Thoracic aorta (tissue), 2 donors: ENCODE measurements at places on chromosomes 16 and 17. TPM values are rescaled to one million over a fixed set of nuclear protein-coding genes. Genes with fewer than 3 reads are reported as not detected.

DNA sequence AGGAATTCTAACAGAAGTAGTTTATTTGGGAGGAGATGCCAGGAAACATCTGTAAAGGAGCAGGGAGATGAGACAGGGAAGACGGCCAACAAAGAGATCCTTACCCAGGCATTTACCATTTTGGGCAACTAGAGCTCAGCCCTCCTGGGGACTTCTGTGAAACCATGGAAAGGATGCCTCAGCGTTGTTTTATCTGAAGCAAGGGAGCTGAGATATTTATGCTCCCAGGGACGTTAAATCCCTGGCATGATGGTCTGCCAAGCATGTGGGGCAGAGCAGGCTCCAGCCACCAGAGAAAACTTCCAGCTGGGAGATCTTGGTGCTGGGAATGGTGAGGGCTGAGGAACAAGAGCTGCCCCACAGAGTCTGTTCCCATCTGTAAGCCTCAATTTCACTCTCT lies 114.8 kb upstream of the FOXF1 start:
- no peak overlapping the region for H3K4me3 ChIP-seq
- no peak for DNase-seq
- no peaks in the 10 kb centered on the region for H3K4me1 ChIP-seq
- H3K27me3 ChIP-seq = no peaks in the 10 kb centered on the region
- no peak overlapping the region for H3K27ac ChIP-seq

- H3K4me3 ChIP-seq = no peak overlapping the region
- no peaks in the 10 kb centered on the region for H3K4me1 ChIP-seq
- no peak overlapping the region for H3K27ac ChIP-seq
- H3K36me3 ChIP-seq = no peaks in the 10 kb centered on the region
These were observed 21.9 kb upstream of the CDH5 start for GRCh38 chr16:66344533-66345145.

DNA sequence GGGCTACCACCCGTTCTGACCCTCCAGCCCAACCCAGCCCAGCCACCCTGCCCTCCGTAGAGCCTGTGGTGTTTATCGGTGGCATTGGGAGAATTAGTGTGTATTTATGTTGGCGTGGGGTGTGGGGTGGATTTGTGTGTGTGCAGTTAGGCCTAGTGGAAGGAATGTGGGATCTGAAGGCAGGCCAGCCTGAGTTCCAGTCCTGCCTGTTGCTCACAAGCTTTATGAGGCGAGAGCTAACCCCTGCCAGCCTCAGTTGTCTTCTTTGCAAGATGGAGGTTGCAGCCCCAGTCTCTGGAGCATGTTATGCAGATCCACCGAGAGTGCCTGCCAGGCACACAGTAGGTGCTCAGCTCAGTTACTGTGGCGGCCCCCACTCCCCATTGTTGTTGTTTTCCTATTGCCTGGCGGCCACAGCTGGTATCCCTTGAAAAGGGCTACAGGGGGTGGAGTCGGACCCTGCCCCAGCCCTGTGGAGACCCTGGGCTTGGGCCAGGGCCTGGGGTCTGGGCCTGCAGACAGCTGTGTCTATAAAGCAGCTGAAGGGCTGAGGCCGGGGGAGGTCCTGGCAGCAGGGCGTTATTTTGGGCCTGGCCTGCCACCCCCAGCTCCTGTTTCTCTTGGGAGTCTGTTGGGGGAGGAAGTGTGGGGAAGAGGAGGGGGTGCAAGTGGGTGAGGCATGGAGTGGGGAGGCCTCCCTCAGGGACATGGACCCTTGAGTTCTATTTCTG lies 5.1 kb downstream of the ERBB2 start:
- DNase-seq = peak; percentile 30
- H3K27me3 ChIP-seq = no peaks in the 10 kb centered on the region
- peaks cover 32% of the 10 kb centered on the region for H3K36me3 ChIP-seq
- peak overlapping the region; percentile 83 for H3K27ac ChIP-seq

DNA sequence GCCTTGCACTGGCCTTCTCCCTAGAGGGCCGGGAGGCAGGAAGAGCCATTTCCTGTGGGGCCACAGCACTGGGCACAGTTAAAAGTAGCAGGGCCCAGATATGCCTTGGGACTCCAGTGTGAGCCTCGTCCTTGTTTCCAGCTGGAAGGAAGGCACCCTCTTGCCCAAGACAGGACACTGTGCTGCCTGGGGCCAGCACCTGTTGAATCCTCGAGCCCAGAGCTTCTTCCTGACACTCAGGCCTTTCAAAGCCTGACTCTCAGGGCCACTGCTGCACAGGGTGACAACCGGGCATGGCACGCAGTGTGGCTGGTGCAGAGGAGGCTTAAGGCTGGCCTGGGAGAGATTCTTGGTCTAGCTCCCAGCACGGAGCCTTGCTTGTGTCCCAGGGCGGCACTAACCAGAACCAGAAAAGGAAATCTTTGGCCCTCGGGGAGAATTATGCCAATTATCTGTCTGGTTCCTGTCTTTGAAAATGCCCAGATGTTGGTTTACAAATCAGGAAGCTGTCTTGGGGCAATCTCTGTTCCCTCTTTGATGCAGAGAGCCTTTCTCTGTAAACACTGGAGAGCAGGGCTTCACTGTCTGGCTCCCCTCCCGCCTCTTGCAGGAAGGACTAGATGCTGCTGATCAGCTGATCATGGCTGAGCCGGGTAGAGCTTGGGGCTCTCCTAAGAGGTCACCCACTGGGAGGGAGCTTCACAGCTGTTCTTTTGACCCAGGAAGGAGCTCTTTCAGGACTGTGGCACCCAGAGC lies 11.1 kb downstream of the LDHD start:
- H3K36me3 ChIP-seq = no peaks in the 10 kb centered on the region
- H3K4me3 ChIP-seq = no peak overlapping the region
- no peaks in the 10 kb centered on the region for H3K27me3 ChIP-seq
- no peak for DNase-seq
- H3K4me1 ChIP-seq = peaks cover 19% of the 10 kb centered on the region

DNA sequence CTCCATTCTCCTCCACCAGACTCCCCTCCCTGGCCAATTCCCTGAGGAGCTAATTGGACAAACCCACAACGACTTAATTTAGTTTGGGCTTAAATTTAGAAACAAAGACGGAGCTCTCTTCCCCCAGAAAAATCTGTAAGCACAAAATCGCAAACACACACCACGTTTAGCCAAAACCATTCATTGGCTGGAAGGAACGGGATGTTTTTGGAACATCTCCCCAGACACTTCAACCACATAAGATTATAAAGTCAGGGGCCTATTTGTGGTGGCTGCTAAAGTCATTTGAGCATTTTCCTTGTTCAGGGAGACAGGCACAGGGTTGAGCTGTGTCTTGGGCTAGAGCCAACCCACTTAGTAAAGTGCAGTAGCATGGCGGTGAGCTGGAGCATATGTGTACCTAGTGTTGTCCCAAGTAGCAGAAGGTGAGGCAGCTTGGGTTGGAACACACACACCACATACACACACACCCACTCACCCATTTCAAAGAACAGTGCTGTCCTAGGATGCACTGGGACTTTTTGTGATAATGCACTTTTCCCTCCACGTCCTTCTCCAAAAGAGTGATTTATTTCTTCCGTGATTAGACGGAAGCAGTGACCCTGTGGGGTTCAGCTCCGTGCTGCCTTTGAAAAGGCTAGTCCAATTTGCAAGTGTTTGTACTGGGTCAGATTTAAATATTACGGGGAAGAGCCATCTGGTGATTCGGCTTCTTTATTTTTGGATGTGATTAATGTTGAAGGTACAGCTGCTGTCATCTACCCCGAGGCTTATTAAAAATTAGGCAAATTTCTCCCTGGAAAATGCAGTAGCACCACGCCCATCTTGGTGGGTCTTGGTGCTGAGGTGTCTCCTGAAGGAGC lies 32.2 kb downstream of the ELAC2 start:
- no peaks in the 10 kb centered on the region for H3K27me3 ChIP-seq
- no peak for DNase-seq
- peak overlapping the region; percentile 4 for H3K27ac ChIP-seq

DNA sequence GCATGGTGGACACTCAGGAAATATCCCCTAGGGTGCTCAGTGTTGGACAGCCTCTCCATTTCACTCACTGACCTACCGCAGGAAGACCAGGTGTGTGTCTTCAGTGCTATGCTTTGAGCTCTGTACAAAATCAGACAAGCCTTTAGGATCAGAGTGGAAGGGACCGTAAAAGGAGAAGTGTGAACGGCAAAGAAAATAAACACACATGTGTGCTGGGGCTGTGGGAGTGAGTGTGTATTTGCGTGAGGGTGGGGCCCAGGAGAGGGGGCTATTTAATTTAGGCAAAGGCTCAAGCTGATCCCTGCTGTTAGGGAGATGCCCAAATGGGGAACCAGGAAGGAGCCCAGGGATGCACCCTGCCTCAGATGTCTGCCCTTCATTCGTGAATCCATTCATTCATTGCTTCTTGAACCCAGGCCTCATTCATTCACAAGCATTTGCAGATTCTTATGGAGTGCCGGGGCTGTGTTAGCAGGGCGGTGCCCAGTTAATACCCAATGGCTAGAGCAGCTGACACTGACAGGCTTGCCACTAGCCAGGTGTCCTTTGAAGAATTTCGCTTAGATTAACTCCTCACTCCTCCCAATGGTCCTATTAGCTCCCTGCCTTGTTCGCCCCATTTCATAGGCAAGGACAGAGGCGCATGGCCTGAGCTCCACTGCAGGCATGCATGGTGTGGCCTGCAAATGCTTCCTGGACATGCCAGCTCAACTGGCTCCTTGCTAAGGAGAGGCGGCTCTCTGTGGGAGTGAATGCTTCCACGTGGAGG lies 296.7 kb upstream of the FOXF1 start:
- no peaks in the 10 kb centered on the region for H3K4me1 ChIP-seq
- H3K4me3 ChIP-seq = no peak overlapping the region
- no peak overlapping the region for H3K27ac ChIP-seq
- DNase-seq = no peak
- H3K36me3 ChIP-seq = no peaks in the 10 kb centered on the region
- H3K27me3 ChIP-seq = no peaks in the 10 kb centered on the region

- H3K36me3 ChIP-seq = no peaks in the 10 kb centered on the region
- no peak overlapping the region for H3K4me3 ChIP-seq
- no peaks in the 10 kb centered on the region for H3K27me3 ChIP-seq
- H3K4me1 ChIP-seq = no peaks in the 10 kb centered on the region
- DNase-seq = no peak
- no peak overlapping the region for H3K27ac ChIP-seq
These were observed 6.4 kb upstream of the CMTM3 start for GRCh38 chr16:66598111-66598510.

GRCh38 chr16:49781401-49781800 lies 74.5 kb downstream of the ZNF423 start:
- H3K4me1 ChIP-seq = no peaks in the 10 kb centered on the region
- H3K27ac ChIP-seq = no peak overlapping the region
- no peak for DNase-seq
- H3K27me3 ChIP-seq = no peaks in the 10 kb centered on the region
- H3K36me3 ChIP-seq = no peaks in the 10 kb centered on the region

- H3K27me3 ChIP-seq = no peaks in the 10 kb centered on the region
- no peaks in the 10 kb centered on the region for H3K4me1 ChIP-seq
- DNase-seq = no peak
- H3K4me3 ChIP-seq = no peak overlapping the region
- H3K36me3 ChIP-seq = no peaks in the 10 kb centered on the region
These were observed 41.5 kb upstream of the YPEL2 start for GRCh38 chr17:59289981-59290301.

The VAT1L gene
- 27.1 TPM for total RNA-seq

GRCh38 chr17:44221084-44221861 lies 1.8 kb upstream of the UBTF start:
- peak overlapping the region; percentile 96 for H3K27ac ChIP-seq
- no peak for DNase-seq
- no peaks in the 10 kb centered on the region for H3K27me3 ChIP-seq
- H3K4me3 ChIP-seq = peak overlapping the region; percentile 89
- peaks cover 41% of the 10 kb centered on the region for H3K4me1 ChIP-seq

GRCh38 chr17:79306424-79307318 lies 232.0 kb downstream of the ENGASE start:
- peaks cover 21% of the 10 kb centered on the region for H3K4me1 ChIP-seq
- peak overlapping the region; percentile 59 for H3K4me3 ChIP-seq
- H3K36me3 ChIP-seq = no peaks in the 10 kb centered on the region
- no peaks in the 10 kb centered on the region for H3K27me3 ChIP-seq
- DNase-seq = peak; percentile 15

DNA sequence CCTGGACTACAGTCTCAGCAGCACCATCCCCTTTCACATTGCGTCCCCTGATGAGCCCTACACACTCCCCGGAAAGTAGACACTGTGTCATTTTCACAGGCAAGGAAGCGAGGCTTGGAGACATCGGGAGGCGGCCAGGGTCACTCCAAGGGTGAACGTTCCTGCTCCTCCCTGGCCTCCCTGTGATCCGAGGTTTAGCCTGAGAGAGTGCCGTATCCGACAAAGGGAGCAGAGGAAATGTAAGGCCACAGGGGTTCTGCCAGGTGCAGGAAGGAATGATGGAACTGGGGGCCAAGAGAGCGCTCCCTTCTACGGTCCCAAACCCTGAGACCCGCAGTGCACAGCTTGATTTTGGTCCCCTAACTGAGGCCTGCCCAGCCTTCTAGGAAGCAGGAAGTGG lies 8.0 kb upstream of the PIK3R6 start:
- no peak overlapping the region for H3K27ac ChIP-seq
- no peaks in the 10 kb centered on the region for H3K27me3 ChIP-seq
- DNase-seq = no peak
- no peaks in the 10 kb centered on the region for H3K36me3 ChIP-seq
- H3K4me3 ChIP-seq = no peak overlapping the region

- no peaks in the 10 kb centered on the region for H3K27me3 ChIP-seq
- no peak overlapping the region for H3K27ac ChIP-seq
- no peak overlapping the region for H3K4me3 ChIP-seq
- H3K4me1 ChIP-seq = no peaks in the 10 kb centered on the region
These were observed 324.7 kb downstream of the BCAS3 start for GRCh38 chr17:61002316-61002736.

The MEOX1 gene
- 5.4 TPM for total RNA-seq

- no peaks in the 10 kb centered on the region for H3K36me3 ChIP-seq
- H3K27ac ChIP-seq = no peak overlapping the region
- no peaks in the 10 kb centered on the region for H3K4me1 ChIP-seq
- no peaks in the 10 kb centered on the region for H3K27me3 ChIP-seq
- H3K4me3 ChIP-seq = no peak overlapping the region
- no peak for DNase-seq
These were observed 31.5 kb upstream of the CDH5 start for GRCh38 chr16:66334853-66335574.

DNA sequence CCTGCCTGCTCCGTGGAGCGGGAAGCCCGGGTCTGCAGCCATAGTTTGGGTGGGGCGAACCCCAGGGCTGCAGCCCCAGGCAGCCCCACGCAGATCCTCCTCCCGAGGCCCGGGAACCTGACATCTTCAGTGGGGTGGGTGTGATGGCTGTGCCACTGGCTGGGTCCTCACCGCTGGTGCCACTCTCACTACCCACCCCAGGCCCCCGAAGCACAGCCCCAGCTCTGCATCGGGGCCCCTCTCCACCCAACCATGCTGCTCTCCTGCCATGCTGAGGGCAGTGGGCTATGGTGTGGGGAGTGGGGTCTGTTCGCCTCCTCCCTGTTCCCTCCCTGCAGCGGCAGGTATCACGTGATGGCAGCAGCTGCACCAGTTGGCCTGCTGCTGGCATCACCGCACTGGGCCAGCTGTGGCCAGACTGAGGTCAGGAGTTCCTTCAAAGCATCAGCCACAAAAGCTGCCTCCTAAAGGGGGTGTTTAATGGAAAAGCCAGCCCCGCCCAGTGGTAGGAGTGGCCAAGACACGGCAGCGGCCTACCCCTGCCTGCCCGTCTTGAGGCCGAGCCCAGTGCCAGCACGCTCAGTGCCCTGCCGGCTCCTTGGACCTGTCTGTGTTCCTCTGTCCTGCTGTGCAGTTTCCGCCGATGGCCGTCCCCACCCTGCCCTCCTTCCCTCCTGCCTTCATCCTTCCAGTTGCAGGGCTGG lies 10.8 kb downstream of the KCTD5 start:
- H3K27me3 ChIP-seq = no peaks in the 10 kb centered on the region
- no peaks in the 10 kb centered on the region for H3K4me1 ChIP-seq
- no peak for DNase-seq

- H3K27me3 ChIP-seq = no peaks in the 10 kb centered on the region
- H3K27ac ChIP-seq = no peak overlapping the region
- H3K36me3 ChIP-seq = no peaks in the 10 kb centered on the region
- peaks cover 20% of the 10 kb centered on the region for H3K4me1 ChIP-seq
- no peak for DNase-seq
These were observed 24.7 kb downstream of the NGFR start for GRCh38 chr17:49519781-49520180.

The ICAM2 gene
- total RNA-seq = 46.6 TPM
